ENCODE measurements at places on chromosomes 2 and 18. TPM values are rescaled to one million over a fixed set of nuclear protein-coding genes. Genes with fewer than 3 reads are reported as not detected.
A peak's percentile ranks its signal among the peaks of the same experiment; 100 is the strongest.

ABCB11 gene
- total RNA-seq, result not detected

GALNT3 gene
- total RNA-seq, result 24.5 TPM

ARHGAP28 gene
- 22.6 TPM for total RNA-seq

PCARE gene
- total RNA-seq, result not detected

FOXI3 gene
- total RNA-seq, result 0.40 TPM

DUSP19 gene
- total RNA-seq, result 2.5 TPM

DNA sequence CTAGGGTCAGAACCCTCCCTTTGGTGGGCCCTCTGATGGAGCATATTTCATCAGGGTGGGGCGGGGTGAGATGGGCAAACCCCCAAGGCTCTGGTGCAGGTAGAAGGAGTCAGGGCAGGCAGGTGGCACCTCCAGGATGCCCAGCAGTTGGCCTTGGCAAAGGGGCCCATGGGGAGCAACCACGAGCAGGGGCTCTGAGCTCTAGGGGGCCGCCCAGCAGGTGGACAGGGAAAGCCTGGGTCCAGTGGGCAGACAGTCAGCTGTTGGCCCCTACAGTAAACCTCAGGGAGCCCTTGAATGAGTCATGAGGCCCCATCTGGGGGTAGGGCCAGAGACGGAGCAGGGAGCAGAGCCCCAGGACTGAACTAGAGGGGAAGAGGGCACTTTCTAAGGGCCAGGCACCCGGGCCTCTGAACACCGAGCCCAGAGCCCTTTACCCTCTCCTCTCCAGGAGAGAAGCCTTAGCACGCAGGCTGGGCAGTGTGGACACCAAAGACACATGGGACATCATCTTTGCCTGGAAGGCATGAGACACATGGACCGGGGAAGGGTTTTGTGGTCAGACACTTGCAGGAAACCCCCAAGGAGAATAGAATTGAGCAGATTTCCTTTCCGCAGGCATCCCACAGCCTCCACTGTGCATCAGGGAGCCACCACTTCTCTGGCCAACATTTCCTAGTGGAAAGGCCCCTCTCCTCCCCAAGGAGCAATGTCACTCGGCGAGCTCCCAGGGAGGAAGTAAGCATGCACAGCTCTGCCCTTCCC, 257.3 kb downstream of the GLI2 start:
- no peak overlapping the region for H3K27ac ChIP-seq
- no peaks in the 10 kb centered on the region for H3K36me3 ChIP-seq
- DNase-seq, result no peak
- no peak overlapping the region for H3K4me3 ChIP-seq
- H3K27me3 ChIP-seq, result no peaks in the 10 kb centered on the region

GRCh38 chr2:727071-727470, 49.9 kb upstream of the TMEM18 start:
- no peaks in the 10 kb centered on the region for H3K36me3 ChIP-seq
- peaks cover 2% of the 10 kb centered on the region for H3K27me3 ChIP-seq
- no peak overlapping the region for H3K27ac ChIP-seq
- DNase-seq, result no peak
- no peaks in the 10 kb centered on the region for H3K4me1 ChIP-seq

DNA sequence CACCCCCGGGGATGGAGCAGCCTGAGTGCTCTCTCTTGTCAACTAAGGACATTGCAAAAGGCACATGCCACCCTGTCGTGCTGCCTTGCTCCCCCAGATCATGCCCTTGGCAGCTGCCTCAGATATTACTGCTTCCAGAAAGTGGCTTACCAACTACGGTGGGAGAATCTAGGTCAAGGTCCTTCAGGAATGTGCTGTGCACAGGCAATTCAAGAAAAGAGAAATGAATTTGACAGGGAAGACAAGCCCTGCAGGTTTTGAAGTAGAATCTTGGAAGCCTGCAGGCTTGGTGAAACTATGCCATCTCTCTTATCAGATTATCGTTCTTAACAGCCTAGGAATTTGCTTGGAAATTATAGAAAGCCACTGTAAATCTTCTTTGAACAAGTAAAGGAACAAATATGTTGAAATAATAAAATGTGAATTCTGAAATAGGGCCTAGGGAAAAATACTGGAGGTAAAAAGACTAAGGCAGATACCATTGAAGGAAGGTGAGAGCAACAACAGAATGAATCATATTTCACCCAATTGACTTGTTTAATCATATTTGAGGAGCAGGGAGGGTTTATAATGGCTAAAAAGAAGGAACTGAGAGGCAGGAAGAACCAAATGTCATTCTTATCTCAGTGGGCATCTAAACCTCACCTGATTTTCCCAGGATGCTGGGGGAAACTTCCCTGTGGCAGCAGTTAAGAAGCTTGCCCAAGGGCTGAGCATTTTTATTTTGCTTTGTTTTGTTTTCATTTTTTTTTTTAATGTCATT, 94.0 kb upstream of the GLS start:
- no peaks in the 10 kb centered on the region for H3K36me3 ChIP-seq
- no peaks in the 10 kb centered on the region for H3K4me1 ChIP-seq
- H3K27ac ChIP-seq, result no peak overlapping the region
- DNase-seq, result peak; percentile 20
- H3K27me3 ChIP-seq, result no peaks in the 10 kb centered on the region

DNA sequence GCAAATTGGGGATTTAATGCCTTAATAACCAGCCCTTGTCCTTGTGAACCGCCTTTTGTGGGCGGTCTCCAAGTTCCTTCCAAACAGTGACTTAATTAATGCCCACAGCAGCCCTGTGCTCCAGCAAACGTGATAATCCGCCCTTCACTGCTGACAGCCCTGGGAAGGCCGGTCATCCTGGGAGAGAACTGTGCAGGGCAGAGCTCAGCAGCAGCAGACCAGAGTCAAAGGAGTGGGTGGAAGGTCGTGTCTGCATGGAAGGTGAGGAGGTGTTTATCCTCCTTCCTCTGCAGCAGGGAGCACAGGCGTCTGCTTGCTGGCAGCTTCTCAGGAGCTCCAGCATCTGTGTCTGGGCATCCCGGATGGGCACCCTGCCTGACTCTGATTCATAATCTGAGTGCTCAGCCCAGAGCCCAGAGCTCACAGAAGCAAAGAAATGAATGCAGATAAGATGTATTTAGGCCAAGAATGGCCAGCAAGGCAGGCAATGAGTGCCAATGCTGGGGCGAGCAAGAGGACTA, 270.0 kb upstream of the PXDN start:
- H3K27ac ChIP-seq, result no peak overlapping the region
- H3K4me3 ChIP-seq, result no peak overlapping the region

DNA sequence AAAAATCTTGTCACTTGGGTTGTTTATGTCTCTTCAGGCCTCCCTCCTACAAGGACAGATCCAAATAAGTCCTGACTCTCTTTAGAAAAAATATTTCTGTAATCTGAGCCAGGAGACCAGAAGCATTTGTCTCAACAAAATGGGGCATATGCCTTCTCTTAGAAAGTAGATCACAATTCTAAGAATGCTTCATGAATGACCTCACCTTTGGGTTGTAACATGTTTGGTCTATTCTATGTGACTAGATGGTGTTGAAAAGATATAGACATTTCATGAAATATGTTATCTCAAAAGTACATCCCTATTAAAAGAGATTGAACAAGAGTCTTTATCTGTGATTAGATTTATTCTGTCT, 159.0 kb upstream of the SETBP1 start:
- no peak overlapping the region for H3K4me3 ChIP-seq
- H3K27me3 ChIP-seq, result no peaks in the 10 kb centered on the region
- H3K4me1 ChIP-seq, result no peaks in the 10 kb centered on the region
- no peaks in the 10 kb centered on the region for H3K36me3 ChIP-seq
- DNase-seq, result no peak

DNA sequence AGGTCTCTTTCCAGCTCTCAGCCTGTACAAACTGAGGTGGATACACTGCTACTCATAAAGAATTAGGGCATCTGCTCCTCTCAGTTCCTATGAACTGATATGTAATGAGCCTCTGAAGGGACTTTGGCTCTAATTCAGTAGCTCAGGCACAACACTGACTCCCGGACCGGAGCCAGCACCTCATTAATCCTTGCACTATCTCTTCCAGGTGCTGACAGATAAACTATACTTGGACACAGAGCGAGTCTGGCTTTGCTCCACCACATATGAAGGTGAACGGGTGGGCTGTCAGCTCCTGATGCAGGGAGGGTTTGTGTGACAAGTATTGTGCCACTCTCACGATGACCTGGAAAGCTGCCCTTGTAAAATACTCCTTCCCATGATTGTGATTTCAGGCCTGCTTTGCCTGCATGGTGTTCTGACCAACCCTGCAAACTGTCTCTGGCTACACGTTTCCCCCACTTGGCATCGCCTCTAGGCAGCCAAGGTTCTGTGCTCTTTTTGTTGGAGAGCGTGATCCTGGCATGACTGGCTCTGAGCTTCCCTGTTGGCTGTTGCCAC, 111.6 kb upstream of the LMAN1 start:
- peak; percentile 12 for DNase-seq
- no peaks in the 10 kb centered on the region for H3K36me3 ChIP-seq
- H3K27me3 ChIP-seq, result no peaks in the 10 kb centered on the region
- H3K4me1 ChIP-seq, result no peaks in the 10 kb centered on the region
- H3K27ac ChIP-seq, result no peak overlapping the region

DNA sequence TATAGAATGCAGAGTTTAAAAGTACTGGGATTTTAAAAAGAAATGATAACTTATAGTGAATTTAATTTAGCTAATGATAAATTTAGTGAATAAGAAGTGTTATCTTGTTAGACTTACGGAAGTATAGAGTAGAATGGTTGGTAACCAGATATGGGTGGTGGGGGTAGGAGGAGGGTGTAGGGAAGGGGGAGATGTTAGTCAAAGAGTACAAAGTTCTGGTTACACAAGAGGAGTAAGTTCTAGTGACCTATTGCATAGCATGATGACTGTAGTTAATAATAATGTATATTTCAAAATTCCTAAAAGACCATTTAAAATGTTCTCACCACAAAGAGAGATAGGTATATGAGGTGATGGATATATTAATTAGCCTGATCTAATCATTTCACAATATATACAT, 184.8 kb upstream of the STON1 start:
- H3K27ac ChIP-seq, result no peak overlapping the region
- no peaks in the 10 kb centered on the region for H3K36me3 ChIP-seq
- no peak overlapping the region for H3K4me3 ChIP-seq

GRCh38 chr2:170030040-170030439, 147.9 kb upstream of the MYO3B start:
- no peaks in the 10 kb centered on the region for H3K36me3 ChIP-seq
- no peak for DNase-seq
- H3K27me3 ChIP-seq, result no peaks in the 10 kb centered on the region
- no peak overlapping the region for H3K27ac ChIP-seq
- H3K4me3 ChIP-seq, result no peak overlapping the region

GRCh38 chr2:160278101-160278878, 78.2 kb upstream of the ITGB6 start:
- no peak overlapping the region for H3K27ac ChIP-seq
- no peaks in the 10 kb centered on the region for H3K4me1 ChIP-seq
- DNase-seq, result no peak
- no peaks in the 10 kb centered on the region for H3K27me3 ChIP-seq

GRCh38 chr2:12731701-12732280, 15.1 kb downstream of the TRIB2 start:
- H3K36me3 ChIP-seq, result no peaks in the 10 kb centered on the region
- peaks cover 6% of the 10 kb centered on the region for H3K4me1 ChIP-seq
- H3K4me3 ChIP-seq, result no peak overlapping the region
- no peak for DNase-seq

DNA sequence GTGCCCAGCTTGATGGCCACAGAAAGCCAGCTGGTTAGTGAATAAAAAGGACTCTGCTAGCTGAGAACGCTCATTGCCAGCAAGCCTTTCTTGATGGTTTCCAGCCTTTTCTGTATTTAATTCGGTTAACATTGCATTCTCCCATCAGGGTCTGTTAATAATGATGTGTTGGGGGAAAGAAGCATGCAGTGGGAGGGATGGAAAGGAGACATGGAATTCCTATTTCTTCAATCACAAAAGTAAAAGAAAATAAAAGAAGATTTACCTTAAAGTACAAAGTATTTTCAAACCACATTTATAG, 141.9 kb upstream of the RBBP8 start:
- no peak overlapping the region for H3K4me3 ChIP-seq
- H3K27me3 ChIP-seq, result no peaks in the 10 kb centered on the region
- no peaks in the 10 kb centered on the region for H3K36me3 ChIP-seq
- H3K4me1 ChIP-seq, result no peaks in the 10 kb centered on the region
- no peak overlapping the region for H3K27ac ChIP-seq
- DNase-seq, result no peak

- H3K27me3 ChIP-seq, result no peaks in the 10 kb centered on the region
- no peaks in the 10 kb centered on the region for H3K4me1 ChIP-seq
- H3K4me3 ChIP-seq, result peak overlapping the region; percentile 99
- H3K27ac ChIP-seq, result peak overlapping the region; percentile 99
- peak; percentile 57 for DNase-seq
These were observed 522 bp upstream of the ZNF407 start for GRCh38 chr18:74597034-74597661.

DNA sequence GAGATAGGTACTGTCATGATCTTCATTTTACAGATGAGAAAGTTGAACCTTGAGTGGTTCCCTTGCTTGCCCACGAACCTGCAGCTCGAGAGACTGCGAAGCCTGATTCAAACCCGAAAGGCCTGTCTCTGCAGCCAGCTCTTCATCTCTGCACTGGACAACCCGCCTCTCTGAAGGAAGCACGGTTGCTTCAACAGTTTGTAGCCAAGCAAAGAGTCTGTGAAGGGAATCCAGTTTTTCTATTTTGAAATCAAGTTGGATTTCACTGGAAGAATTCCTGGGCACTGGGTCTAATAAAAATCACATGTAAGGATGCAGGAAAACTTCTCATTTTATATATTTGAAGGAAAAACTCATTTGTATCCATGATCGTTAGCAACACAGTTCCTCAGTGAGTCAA, 21.3 kb upstream of the ICOS start:
- no peaks in the 10 kb centered on the region for H3K36me3 ChIP-seq
- no peak for DNase-seq
- H3K4me1 ChIP-seq, result no peaks in the 10 kb centered on the region
- H3K27ac ChIP-seq, result no peak overlapping the region

GRCh38 chr2:107376909-107377308, 449.8 kb upstream of the RGPD4 start:
- no peak overlapping the region for H3K4me3 ChIP-seq
- H3K27ac ChIP-seq, result no peak overlapping the region
- no peak for DNase-seq
- H3K27me3 ChIP-seq, result no peaks in the 10 kb centered on the region
- no peaks in the 10 kb centered on the region for H3K4me1 ChIP-seq

DNA sequence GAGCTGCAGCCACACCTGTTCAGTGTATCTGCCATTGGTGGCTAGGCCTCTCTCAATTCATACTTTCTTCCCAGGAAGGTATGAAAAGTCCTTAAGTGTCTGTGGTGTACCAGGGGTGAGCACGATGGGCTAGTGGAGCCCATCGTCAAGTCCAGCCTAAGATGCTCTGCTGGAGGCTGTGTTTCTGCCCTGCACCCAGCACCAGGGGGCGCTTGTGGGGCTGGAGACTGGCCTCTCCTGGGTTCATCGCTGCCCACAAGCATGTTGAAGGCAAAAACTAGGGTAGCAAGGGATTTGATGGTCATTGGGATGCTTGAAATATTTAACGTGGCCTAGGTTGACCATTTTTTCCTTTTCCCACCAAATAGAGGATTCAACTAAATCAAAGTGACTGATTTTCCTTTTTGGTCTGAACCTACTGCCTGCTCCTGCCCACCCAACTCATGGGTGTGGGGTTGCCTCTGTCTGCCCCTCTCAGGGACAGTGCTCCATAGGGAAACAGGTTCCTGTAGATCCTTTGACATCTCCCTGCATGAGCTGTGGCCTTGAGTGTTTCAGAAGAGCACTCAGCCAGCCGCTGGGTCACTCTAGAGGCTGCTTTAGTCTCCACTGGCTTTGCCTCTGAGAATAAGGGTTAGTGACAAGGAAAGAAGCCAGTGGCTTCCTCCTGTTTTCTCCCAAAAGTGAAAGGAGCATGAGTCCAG, 59.0 kb downstream of the TPGS2 start:
- H3K36me3 ChIP-seq, result no peaks in the 10 kb centered on the region
- DNase-seq, result no peak
- H3K27ac ChIP-seq, result no peak overlapping the region

Data from prostate gland (tissue), 2 donors.